ENCODE measurements at places on chromosomes 13 and 19.

DNA sequence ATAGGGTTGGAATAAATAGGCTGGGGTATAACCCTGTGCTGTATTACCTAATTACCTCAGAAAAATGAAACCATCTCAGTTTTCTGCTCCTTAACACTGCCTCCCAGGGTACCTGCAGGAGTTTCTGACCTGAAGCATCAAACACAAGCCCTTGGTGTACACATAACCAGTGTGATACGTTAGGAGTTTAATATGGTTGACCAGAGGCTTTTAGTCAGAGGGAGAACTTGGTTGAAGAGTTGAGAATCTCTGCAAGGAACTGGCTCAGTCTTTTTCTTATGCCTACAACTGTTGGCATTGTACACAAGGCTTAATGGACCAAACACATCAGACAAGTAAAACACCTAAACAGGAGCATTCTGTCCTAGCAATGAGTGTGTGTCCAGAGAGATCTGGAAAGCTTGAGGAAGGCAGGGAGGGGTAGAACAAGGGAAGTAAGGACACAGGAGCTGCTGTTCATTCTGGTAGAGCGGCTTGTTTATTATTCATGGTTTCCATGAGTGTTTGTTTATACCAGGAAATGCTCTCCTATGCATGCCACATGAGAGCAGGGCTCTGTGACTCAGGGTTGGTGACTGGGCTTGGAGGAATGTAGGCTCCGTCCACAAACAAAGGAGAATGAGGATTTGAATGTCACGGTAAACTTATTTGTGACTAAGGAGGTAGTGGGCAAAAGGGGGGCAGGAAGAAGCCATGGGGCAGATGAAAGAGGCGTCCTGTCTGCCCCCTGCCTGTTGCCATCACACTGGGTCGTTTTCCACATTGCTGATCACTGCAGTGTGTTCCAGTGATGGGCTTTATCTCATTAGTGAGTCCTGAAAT is 11.9 kb upstream of the SPATA13 start:
- DNase-seq = peak; percentile 70

GRCh38 chr19:12797141-12797587 is 4.4 kb downstream of the PRDX2 start:
- DNase-seq = no peak

DNA sequence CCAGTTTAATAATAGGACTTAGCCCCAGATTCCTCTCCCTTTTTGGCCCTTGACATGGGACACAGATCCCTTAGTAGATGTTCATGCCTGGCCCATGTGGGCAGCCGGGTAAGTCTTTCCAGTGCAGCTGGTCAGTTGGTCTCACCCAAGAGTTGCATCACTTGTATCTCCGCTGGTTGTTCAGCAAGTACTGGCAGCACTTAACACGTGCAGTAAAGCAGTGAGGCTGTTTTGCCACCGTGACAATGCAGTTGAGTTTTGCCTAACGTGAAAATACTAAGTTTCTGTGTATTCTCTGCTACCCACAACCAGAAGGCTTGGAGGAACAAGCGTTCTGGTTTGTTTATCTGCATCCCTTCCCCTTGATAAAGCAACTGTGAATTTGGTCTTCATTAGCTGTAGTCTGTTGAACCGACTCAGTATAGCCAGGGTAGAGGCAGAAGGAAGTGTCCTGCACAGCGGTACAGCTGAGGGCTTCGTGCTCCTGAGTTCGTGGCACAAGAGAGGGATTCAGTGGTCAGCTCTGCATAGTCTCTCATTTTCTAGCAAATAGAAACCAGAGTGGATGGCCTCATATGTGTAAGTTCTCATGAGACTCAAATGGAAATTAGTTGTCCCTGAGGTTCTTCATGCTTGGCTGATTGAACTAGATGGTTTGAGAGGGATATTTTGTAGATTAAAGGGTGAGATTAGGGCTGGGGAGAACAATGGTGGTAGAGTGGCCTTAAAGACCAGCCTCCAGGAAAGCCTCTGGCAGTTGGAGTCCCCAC is 50.3 kb downstream of the ARHGEF7 start:
- DNase-seq = no peak

- no peak for DNase-seq
Observed at GRCh38 chr13:32002873-32003272, 28.7 kb upstream of the FRY start.

- no peak for DNase-seq
Observed at GRCh38 chr19:10378124-10378523, 2.2 kb downstream of the TYK2 start.

DNA sequence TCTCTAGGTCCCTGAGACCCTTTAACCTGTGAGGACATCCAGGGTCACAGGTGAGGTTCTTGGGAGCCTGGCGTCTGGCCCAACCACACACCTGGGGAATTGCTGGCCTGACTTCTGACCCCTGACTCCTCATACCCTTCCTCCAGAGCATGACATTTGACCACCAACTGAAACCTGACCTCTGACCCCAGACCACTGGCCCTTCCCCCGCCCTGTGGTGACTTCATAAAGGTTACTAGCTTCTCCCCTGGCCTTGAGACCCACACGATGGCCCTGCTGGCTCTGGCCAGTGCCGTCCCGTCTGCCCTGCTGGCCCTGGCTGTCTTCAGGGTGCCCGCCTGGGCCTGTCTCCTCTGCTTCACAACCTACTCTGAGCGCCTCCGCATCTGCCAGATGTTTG is at the start of gene SPACA6:
Gene SPACA6, plus strand, starts transcription at position 71 of the 400 bp plus-strand sequence. Its CDS starts 197 bp downstream, at position 268.
- DNase-seq = no peak

- no peak for DNase-seq
Observed at GRCh38 chr13:46551410-46552302, 1.3 kb upstream of the LRCH1 start.

DNA sequence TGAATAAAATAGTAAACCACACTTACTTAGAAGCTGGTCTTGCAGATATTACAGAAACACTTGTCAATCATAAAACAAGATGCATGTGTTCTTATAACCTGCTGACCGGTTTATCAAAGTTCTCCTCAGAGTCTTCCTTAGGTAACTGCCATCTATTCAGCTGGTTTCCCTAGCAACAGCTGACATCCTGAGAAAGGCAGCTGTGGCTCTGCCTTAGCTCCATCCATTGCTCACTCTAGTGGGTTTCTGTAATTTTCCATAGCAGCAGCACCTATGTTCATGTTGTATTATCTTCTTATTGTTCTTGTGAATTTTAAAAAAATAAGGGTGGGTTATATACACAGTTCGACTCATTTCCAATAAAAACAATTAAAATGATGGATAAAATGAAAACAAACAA is 87.8 kb downstream of the RAP2A start:
- no peak for DNase-seq

- DNase-seq = no peak
Observed at GRCh38 chr19:47757617-47758442, 12.5 kb downstream of the NOP53 start.

DNA sequence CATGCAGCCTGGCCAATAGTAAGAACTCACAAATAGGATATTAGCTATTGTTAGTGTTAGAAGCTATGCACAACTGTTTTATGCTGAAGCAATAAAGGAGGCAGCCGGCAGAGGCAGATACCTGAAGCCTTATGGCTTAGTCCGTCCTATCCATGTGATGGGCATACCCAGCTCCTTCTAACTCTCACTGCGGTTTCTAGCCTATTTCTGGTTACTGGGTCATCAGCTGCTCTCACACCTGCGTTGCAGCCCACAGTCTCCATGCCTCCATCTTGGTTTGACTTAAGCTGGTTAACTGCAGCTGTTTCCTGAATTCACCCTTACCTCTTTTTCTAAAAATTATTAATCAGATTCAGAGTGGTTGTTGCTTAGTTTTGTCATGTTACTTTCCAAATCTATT is 40.5 kb upstream of the CNMD start:
- no peak for DNase-seq

DNA sequence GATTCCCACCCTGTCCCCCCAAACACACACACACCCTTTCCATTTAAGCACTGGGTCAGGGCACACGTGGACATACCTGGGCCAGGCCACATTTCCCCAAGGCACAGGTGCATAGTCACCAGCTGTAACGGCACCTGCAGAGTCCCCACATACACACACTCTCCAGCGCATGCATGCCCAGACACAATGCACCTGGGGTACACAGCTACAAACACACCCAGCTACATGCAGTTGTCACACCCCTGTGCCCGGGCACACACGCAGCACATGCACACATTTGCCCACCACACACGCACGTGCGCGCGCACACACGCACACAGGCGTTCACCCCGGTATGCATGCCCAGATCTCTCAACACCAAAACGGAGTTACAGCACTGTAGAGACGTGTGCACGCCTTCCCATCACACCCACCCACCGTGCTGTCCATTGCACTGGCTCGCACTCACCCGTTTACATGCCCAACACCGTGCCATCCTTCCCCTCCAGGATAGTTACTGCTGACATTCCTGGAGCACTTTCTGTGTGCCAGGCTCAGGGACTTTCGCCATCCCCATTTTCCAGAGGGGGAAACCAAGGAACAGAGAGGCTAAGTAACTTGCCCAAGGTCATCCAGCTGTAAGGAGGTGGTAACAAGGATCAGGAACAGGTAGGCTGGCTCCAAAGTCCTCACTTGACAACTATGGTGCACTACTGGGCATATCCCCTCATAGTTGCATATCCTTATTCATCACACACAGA is 749 bp upstream of the SHANK1 start:
- DNase-seq = no peak

DNA sequence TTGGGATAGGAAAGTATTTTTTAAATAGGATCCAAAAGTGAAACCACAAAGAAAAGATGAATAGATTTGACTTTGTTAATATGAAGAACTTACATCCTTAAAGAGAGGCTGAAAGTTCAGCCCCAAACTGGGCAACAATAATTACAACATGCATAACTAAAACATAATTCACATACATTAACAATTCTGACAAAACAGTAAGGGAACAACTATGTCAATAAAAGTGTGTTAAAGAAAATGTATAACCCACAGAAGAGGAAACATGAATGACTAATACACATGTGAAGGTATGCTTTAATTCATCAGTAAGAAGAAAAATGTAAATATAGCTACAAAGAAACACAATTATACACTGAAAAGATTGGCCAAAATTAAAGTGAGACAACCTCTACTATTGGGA is 1597.6 kb upstream of the MIR17HG start:
- DNase-seq = peak; percentile 23

DNA sequence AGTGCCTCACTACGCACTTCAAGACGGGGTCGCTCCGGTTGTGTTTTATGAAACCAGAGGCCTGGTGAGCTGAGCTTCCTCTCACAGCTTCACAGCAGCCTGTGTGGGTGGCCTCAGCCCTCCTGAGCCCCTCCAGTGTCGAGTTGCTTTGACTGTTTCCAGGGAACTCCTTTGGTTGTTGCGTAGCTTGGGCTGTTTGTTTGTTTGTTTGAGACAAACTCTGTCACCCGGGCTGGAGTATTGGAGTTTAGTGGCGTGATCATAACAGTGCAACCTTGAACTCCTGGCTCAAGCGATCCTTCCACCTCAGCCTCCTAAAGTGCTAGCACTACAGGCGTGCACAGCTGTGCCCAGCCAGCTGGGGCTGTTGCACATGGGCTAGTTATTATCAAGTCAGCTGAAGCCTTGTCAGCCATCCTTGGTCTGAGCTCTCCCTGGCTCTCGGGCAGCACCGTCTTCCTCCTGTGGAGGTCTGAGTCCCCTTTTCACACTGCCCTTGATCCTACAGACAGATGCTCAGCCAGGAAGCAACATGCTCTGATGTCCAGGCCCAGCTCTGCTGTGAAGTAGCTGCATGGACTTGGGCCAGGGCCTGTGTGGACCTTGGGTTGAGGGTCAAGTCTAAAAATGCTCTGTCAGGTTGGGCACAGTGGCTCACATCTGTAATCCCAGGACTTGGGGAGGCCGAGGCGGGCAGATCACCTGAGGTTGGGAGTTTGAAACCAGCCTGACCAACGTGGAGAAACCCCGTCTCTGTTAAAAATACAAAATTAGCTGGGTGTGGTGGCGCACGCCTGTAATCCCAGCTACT is 10.2 kb downstream of the DOT1L start:
- no peak for DNase-seq

GRCh38 chr19:38469151-38469550 is 35.7 kb downstream of the RYR1 start:
- DNase-seq = no peak

DNA sequence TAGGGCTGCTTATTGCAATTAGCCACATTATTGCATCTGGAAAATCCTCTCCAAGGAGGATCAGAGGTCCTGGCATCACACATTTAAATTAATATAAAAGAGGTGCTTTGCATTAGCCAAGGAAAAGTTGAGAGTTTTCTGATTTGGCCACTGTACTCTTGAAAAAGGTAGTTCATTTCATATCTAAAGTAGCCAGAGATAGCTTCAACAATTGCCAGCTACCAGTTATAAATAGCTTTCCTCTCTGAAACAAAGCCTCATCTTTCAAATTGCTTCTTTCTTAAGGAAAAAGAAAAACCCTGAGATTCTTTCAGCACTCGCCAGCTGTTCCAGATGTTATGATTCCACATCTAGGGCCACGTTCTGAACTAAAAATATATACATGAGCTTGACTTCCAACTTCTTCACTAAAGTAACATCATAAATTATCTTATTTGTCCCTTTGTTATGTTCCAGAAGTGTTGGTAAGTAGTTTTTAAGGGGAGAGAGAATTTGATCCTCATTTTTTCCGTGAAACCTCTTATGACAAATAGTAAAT is 69.6 kb downstream of the ERCC5 start:
- DNase-seq = no peak

DNA sequence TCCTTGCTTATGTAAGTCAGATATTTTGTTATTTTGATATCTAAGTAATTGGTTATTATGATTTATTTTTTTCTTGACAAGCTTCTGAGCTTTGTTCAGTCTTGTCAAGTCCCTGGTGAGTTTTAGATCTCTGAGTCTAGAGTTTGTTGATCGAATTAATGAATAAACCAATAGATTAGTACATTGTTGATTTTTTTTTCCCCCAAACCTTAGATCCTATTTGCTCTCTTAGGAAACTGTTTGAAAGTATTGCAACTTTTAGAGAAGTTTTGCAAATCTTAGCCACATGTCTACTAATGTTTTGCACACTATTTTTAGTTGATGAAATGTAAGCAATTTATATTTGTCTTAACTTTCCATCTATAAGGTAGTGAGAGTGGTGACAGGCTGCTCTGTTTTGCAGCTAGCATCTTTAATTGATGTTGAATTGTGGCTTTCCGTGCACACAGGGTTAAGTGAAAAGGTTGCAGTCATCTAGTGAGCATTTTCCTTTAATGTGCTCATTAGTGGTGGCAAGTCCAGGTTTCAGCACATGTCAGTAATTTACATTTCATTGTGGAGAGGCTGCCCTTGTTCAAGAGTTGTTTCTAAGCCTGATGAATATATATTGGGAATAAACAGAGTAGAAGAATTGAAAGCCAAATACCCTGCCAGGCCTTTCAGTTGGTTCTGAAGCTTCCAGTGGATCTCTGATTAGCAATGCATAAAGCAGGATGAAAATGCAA is 86.3 kb downstream of the PCCA start:
- DNase-seq = no peak

GRCh38 chr13:34103854-34104253 is 285.9 kb downstream of the RFC3 start:
- DNase-seq = no peak

GRCh38 chr13:46383383-46383782 is 3.7 kb downstream of the RUBCNL start:
- DNase-seq = no peak

- no peak for DNase-seq
Observed at GRCh38 chr13:71610876-71611275, 256.1 kb downstream of the DACH1 start.

- DNase-seq = no peak
Observed at GRCh38 chr13:45352031-45352430, 11.0 kb upstream of the TPT1 start.

GRCh38 chr19:1810439-1811160 is 1.5 kb downstream of the ATP8B3 start:
- no peak for DNase-seq

- no peak for DNase-seq
Observed at GRCh38 chr19:1446713-1447481, 3.0 kb upstream of the APC2 start.

All from HS-5 (cell line).